ENCODE measurements at places on chromosomes 7 and 10.

DNA sequence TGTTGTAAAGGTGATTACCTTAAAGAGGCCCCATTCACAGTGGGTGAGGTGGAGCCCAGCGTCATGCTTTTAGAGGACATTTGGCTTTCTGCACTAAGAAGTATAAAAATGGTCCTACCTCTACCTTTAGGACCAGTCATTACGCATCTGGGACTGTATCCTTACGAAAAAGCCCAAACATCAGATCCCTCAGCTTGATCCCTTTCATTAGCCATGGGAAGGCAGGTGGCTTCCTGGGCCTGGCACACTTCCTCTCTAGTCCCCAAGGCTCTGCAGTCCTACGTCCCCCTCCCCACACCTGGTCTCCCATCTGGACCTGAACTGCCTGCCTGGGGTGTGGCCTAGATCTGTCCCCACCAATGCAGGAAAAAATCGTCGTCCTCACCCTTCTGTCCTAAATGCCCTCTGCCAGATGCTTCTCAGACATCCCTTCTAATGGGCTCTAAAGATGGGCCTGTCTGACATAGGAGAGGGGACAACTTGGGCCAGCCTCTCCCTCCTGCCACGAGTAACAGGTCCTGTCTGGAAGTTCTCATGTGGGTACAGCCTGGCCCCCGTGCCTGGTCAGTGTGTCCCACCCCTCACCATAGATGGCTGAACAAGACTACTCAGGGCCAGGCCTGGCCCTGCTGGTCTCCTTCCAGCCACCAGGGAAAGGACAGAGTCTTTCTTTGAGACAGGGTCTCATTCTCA is 11.8 kb upstream of the SLC18A3 start:
- no peak for DNase-seq

GRCh38 chr10:43055217-43055616 is 21.7 kb upstream of the RET start:
- DNase-seq: no peak

GRCh38 chr10:121522831-121523230 is 75.4 kb downstream of the FGFR2 start:
- DNase-seq: no peak

- DNase-seq: no peak
These were observed 126.5 kb downstream of the HIPK2 start for GRCh38 chr7:139651308-139651707.

GRCh38 chr10:30963992-30964930 is 67.4 kb downstream of the ZNF438 start:
- no peak for DNase-seq

DNA sequence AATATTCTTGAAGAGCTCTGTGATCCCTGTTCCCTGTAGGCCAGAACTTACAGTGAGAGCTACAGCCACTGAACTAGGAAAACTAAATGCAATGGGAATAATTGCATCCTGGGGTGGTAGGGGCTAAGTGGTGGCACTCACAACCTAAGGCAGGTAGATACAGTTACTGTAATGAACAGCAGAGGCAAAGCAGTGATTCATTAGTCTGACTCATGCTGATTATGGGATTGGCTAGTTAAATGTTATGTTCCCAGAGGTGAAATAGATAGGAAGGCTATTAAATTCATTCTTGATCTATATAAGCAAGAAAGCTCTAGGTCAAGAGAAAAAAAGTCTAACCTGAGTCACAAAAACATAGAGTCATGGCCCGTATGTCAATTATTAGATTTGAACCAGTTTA is 173.1 kb upstream of the MALRD1 start:
- no peak for DNase-seq

DNA sequence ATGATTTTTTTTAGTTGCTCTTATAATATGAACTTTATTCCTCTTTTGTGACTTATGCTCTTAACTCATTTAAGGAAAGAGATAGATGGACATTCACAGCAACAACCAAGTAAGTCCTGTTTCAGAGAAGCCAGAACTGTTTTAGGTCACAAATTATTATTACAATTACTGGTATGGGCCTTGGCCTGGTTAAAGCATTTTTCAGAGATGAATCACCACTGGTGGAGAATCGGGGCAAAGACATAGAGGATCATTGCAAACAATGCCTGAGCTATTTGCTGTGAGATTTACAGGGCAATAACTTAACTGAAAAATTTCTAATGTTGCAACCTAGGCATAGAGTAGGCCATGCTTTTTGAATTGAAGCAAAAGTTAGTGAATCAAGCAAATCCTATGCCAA is 138.0 kb upstream of the YAE1 start:
- no peak for DNase-seq

GRCh38 chr10:35172574-35172973 is 45.9 kb downstream of the CREM start:
- DNase-seq: no peak

DNA sequence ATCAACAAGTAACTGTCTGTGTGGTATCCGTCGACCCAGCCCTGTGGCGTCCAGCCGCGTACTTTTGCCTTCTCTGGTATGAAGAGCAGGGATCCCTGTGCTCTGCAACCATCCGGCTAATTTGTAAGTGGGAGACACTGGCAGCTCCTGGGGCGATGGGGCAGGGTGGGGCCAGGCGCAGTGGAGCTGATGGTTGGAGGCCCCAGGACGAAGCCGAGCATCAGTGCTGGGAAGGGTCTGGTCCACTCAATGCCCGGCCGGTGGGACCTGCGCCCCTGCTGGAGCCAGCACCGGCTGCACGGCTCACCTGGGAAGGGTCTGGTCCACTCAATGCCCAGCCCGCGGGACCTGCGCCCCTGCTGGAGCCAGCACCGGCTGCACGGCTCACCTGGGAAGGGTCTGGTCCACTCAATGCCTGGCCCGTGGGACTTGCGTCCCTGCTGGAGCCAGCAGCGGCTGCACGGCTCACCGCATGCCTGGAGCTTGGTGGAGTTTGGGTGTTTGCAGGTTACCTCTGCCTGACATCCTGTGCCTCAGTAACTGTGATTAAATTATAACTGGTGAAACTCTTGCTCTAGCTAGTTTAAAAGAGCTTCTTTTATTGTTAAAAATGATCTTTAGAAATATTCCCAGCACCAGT is 96.1 kb downstream of the NKX6-2 start:
- no peak for DNase-seq

GRCh38 chr10:22374489-22375126 is 29.3 kb downstream of the SPAG6 start:
- DNase-seq: no peak

DNA sequence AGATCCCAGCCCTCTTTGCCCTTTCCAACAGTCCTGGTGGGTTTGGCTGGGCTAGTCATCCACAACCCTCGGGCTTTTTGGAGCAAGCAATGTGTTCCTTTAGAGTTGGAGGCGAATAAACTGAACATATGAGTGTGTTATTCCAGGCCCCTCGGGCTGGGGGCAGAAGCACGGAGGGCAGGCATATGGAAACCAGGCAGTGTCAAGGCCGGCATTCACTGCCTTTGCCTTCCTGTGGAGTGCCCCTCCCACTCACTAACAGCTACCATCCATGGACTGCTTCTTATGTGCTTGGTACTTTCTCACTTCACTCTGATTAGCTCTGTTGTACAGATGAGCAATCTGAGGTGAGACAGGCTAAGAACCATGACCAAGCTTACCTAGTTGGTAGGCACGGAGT is 53.9 kb upstream of the EFCAB10 start:
- DNase-seq: no peak

DNA sequence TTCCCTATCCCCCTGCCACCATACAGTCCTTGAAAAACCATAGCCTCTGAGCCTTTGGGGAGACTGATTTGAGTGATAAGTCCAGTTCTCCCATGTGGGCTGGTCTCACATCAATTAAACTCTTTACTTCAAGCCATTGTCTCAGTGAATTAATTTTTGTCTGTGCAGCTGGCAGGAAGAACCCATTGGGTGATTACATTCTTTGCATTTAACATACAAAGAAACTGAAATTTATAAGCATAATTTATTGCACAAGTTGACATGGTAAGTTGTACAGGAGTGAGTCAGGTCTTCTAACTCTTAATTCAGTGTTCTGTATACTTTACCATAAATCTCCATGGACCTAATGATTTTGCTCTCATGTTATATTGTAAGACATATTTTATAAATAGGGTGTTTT is 1613.0 kb upstream of the LRRTM3 start:
- DNase-seq: no peak

DNA sequence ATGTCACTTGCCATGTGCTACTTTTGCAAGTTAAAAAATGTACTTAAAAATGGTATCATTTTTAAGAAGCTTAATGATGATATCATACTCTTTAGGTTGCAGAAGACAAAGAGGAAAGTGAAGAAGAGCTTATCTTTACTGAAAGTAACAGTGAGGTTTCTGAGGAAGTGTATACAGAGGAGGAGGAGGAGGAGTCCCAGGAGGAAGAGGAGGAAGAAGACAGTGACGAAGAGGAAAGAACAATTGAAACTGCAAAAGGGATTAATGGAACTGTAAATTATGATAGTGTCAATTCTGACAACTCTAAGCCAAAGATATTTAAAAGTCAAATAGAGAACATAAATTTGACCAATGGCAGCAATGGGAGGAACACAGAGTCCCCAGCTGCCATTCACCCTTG is 6.1 kb downstream of the LMOD2 start:
- DNase-seq: no peak

DNA sequence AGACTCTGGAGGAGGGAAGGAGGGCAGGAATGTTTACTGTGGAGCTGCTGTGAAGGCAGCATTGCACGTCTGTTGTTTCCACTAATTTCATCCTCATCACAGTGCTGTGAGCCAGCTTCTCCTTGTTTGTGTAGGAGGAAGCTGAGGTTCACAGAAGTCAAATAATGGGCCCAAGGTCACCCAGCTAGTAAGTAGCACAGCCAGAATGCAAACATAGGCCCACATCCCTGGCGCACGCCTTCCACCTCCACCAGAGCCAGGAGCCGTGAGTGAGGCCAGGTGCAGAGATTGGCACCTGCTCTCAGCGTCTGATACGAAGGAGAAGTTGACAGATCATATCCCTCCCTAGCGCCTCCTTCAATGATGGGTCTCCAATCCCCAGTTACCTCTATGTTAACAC is 93.6 kb downstream of the HTR5A start:
- DNase-seq: no peak

GRCh38 chr7:157464111-157464970 is 127.5 kb downstream of the DNAJB6 start:
- no peak for DNase-seq

GRCh38 chr10:105540381-105540780 is 899.3 kb downstream of the SORCS3 start:
- DNase-seq: no peak

- DNase-seq: no peak
These were observed 304.5 kb upstream of the FZD8 start for GRCh38 chr10:35946556-35946955.

DNA sequence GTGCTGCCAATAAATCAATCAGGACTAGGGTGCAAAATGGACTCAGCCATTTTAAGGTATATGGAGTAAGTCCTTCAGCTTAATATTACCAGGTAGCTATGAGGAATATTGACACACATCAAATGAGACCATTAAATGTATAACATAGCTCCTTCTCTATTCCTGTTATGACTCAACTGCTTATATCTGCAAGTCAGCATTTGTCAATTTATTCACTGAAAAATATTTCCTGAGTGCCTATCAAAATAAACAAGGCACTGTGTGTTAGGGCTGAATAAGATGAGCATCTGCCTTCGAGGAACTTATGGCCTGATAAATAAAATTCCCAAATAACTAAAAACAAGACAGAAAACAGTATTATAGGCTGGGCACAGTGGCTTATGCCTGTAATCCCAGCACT is 113.8 kb downstream of the CDK6 start:
- no peak for DNase-seq

DNA sequence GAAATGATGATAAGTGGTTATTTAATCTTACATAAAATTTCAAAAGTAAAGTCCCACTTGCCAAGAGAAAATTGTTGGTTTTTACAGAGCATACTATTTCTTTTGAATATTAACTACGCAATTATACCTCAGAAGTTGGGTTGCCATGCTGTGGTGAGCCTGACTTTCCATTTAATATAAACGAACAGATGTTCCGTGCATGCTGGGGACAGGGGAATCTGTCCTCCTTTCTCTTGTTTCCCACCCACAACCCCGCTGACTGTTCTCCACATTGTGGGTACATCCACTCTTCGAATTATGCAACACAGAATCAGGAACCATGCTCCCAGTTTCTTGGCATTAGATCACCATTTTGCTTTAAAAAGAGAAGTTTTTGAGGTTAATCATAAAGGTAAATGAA is 29.2 kb upstream of the RTKN2 start:
- DNase-seq: no peak

- DNase-seq: no peak
These were observed 150.3 kb downstream of the LRRTM3 start for GRCh38 chr10:67076144-67076543.

DNA sequence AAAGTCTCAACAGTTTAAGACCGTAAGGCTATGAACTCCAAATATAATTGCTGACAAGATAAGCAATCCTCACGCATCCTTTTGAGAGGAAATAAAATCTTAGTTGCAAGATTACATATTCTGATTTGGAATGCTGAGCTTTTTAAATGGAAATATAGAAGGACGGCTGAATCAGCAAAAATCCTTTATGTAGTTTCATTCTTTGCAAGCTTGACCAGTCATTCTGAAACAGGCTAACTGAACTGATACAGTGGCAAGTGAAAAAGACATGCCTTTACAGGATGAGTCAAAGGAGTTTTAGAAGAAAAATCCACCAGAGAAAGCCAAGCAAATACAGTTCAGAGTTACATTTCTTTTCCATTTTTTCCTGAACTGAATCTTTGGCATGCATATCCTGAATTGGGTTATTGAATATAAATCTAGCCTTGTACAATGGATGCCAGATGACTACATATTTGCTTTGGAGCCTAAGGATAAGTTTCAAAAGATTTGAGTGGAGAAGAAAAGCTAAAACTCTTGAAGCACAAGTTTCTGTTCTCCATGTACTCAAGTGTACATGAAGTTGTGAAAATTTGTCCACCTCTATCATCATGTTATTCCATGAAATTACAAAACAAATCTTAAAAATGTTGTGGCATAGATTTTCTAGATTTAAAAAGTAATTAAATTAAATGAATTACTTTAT is 4.4 kb downstream of the VIM start:
- DNase-seq: no peak

- no peak for DNase-seq
These were observed 150.2 kb upstream of the INSYN2A start for GRCh38 chr10:127346604-127347003.

DNA sequence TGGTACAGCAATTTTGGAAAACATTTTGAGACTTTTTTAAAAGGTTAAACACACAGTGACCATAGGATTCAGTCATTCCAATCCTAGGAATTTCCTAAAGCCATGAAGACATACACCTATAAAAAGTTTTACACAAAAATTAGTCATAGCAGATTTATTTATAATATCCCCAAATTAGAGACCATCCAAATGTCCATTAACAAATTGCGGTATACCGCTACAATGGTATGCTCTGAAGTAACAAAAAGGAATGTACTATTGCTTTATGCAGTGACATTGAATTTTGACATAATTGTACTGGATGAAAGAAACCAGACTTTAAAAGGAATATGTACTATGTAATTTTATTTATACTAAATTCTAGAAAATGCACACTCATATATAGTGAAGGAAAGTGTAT is 362.8 kb downstream of the HGF start:
- DNase-seq: no peak

GRCh38 chr10:111370101-111370500 is 293.3 kb downstream of the ADRA2A start:
- DNase-seq: no peak

Data from NCI-H1092 (cell line).